IMR-90 (cell line): ENCODE measurements at places on chromosomes 6 and 20.

DNA sequence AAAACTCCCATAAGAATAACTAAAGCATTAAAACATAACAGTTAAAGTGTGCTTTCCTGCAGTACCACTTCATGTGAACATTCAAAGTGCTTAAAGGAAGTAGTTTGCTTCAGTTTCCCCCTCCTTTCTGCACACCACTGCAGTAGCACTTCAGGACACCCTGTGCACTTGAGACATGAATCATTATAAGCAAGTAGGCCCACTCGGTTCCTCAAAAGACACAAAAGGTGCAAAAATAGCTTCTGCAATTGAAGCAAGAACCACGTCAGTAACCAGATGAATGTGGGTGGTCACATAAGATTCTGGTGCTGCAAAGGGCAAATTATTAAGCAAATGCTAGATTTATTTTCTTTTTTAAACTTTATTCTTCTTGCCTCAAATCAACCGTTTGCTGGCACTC lies 160.6 kb downstream of the HIVEP2 start:
- DNase-seq: no peak

GRCh38 chr20:12597551-12597950 lies 411.2 kb upstream of the SPTLC3 start:
- no peak for DNase-seq

DNA sequence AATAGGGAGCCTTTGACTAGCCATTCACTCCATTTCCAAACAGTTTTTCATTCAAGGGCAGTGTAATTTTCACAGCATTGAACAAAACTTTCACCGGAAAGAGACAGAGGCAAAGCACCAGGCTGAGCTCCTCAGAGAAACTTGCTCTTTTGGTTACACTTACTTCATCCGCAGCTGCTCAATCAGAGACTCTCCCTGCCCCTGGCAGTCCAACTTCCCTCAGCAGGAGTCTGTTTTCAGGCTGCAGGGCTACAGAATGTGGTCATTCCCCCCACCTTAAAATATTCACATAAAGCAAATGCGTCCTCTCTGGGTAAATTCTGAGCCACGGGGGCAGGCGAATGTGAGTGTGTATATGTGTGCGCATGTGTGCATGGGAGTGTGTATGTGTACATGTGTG lies 70.0 kb upstream of the ZNF133 start:
- no peak for DNase-seq

GRCh38 chr6:138571181-138571580 lies 71.9 kb upstream of the NHSL1 start:
- peak; percentile 26 for DNase-seq

DNA sequence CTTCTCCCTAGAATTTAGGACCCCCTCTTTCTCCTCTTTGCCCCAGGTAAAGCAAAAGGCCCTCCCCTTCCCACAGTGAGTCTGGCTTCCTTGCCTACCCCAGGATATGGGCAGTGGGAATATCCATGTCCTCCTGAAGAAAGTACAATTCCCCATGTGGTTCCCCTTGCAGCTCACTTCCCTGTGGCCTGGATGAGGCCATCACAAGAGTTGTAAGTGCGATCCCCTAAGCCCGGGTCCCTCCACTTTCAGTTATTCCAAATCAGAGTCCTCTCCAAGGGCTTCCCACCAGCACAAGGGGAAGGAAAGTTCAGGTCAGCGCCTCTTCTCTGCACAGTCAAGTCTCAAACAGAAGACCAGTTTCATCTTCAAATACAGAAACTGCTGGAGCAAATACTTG lies 10.2 kb upstream of the PTPN1 start:
- DNase-seq: no peak

- DNase-seq: peak; percentile 72
These were observed 48.2 kb upstream of the FOXP4 start for GRCh38 chr6:41497994-41498393.

DNA sequence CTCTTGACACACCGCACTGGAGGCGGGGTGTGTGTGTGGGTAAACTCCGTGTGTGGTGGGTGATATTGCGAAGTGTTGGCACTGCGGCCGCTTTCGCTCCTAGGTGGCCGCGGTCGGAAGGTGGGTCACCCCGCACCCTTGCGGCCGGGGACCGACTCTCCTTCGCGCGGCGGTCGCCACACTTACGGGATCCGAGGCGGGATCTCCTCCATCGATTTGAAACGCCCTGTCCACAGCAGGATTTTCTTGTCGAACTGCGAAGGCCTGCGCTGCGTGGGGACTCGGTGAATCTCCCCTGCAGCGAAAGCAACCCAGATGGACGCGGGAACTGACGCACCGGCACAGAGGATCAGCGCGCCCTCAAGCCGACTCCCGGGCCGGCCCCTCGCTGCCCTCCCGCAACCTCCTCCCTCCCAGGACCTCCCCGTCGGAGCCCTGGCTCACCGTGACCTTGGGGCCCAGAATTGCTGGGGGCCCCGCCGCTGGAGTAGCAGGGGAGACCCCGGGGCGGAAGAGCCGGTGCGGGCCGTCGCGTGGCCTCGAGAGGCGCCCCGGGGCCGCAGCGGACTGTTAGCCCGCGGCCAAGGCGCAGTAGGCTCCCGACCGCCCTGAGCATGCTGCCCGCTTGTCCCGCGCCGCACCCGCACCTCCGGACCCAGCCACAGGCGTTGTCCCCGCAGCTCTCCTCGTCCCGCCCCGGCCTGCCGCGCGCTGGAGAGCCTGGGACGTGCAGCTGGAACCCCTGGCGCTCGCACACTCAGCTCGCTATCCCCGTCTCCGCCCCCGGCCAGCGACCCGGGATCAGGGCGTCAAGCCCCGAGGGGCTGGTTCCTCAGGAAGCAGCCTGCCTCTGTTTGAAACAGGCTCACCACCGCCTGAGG lies at the start of gene FAM162B:
TSS of gene FAM162B (minus strand) at position 759 of the 881 bp plus-strand sequence. CDS start at position 616, 143 bp downstream.
- DNase-seq: peak; percentile 32

GRCh38 chr6:149273318-149273717 lies 44.2 kb upstream of the TAB2 start:
- DNase-seq: no peak

- no peak for DNase-seq
These were observed 3.0 kb upstream of the RBBP8NL start for GRCh38 chr20:62430311-62430853.

DNA sequence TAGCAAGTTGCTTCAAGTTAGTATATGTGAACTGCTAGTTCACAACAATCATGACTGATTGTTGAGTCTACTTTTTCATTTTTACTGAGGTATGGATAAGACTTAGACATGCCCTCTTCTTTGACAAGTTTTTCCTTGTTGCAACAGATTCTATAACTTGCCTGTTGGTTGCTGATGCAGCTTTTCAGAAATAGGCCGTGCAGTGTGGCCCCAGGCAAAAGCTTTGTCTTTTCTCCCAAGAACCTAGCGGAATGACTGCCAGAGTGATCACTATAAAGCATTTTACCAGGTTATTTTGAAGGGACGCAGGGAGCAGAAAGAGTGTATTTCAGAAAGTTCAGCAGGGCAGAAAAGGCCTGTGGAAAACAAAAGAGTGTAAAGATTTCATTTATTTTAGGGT lies 16.0 kb downstream of the HECA start:
- DNase-seq: no peak

DNA sequence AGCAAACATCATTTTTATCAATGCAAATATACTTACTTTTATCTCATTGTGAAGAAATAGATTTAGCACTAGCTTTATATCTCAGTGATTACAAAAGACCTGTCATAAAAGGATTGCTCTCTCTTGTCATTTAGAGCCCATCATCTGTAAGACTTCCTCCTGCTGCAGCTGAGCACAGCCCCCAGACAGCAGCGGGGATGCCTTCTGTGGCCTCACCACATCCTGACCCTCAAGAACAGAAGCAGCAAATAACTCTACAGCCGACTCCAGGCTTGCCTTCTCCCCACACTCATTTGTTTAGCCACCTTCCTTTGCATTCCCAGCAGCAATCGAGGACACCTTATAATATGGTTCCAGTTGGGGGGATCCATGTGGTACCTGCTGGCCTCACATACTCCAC lies 127.0 kb upstream of the EDN1 start:
- DNase-seq: no peak

GRCh38 chr6:112258642-112259336 lies 4.4 kb upstream of the LAMA4 start:
- peak; percentile 57 for DNase-seq

GRCh38 chr6:7580537-7580926 lies 9.5 kb upstream of the SNRNP48 start:
- no peak for DNase-seq

DNA sequence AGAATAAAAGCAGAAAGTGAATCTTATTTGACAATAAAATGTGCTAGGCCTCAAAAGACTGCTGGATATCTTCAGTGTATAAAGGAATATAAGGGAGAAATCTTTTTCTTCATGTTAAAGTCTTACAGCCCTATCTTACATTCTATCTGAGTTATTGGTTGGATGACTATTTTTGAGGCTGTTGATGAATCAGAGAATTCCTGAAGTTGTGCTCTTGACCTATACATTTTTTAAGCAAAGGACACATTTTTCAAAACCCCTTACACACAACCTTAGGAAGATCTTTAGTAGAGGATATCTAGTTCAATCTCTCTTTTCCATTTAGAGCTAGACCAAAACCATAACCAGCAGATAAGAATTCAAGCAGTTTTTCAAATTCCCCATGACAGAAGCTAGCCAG lies 10.9 kb upstream of the CGA start:
- DNase-seq: peak; percentile 59

DNA sequence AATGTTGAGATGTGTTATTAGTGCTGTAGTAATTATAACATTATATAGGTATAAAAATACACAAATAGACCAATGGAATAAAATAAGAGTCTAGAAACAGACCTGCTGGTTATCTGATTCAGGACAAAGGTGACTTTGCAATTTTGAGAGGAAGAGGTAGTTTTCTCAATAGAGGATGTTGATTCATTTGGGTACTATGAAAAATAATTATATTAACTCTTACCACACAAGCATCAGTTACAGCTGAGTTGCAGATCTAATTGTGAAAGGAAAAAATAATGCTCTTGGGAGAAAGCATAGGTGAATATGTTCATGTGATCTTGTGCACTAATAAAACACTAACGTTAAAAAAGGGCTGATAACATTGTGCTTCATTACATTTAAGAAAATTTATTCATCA lies 103.0 kb downstream of the BCKDHB start:
- no peak for DNase-seq
